ENCODE measurements at places on chromosomes 16 and 17.
A peak's percentile ranks its signal among the peaks of the same experiment; 100 is the strongest.

GRCh38 chr17:29933379-29933778, 3.4 kb upstream of the SSH2 start:
- DNase-seq = peak; percentile 67

DNA sequence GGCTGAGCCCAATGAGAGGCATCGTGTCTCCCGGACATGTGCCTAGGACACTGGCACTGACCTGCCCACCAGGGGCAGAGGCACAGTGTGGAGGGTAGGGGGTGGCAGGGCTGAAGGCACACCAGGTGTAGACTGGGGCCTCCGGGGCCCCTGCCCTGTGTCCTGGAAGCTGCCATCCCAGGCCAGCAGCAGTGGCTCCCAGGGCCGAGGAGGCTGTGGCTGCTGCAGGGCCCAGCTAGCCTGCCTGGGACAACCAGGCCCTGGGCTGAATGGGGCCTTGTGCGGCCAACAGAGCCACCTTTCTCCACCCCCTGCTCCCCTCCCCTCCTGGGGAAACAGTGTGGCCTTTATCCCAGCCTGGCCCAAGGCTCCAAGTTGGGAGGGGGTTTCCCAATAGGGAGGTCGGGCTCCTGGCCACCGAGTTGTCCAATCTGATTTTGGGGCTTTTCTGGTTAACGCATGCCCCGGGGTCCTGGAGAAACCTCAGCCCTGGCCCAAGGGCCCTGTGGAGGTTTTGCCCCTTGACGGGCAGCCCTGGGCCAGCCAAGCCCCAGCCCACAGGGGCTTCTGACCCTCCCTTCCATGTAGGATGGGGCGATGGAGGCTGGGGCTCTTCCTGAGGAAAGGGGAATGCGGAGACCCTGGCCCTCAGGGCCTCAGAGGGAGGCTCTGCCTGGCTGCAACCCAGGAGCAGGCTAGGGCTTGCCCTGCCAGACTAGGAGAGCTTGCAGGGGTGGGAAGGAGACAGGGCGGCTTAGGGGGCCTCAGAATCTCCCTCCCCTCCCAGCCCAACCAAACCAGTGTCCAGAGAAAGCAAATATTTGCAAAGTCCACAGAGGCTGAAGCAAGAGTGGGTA, 4.2 kb downstream of the MTSS2 start:
- DNase-seq = no peak

DNA sequence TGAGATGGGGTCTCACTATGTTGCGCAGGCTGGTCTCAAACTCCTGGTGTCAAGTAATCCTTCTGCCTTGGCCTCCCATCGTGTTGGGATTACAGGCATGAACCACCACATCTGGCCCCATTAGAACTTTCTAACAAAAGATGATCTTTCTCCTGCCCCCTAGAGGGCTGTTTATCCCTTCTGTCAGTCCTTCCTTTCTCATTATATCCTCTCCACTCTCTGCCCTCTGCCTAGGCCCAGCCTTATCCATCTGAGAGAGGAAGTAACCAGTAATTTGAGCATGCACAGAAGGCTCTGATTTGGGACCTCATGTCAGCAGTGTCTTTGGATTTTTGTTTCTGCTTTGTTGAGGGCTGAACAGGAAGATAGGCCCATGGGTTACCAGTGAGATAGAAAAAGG, 4.4 kb upstream of the DHX40 start:
- DNase-seq = peak; percentile 47

GRCh38 chr16:72722552-72722951, 325.4 kb downstream of the ZFHX3 start:
- no peak for DNase-seq

DNA sequence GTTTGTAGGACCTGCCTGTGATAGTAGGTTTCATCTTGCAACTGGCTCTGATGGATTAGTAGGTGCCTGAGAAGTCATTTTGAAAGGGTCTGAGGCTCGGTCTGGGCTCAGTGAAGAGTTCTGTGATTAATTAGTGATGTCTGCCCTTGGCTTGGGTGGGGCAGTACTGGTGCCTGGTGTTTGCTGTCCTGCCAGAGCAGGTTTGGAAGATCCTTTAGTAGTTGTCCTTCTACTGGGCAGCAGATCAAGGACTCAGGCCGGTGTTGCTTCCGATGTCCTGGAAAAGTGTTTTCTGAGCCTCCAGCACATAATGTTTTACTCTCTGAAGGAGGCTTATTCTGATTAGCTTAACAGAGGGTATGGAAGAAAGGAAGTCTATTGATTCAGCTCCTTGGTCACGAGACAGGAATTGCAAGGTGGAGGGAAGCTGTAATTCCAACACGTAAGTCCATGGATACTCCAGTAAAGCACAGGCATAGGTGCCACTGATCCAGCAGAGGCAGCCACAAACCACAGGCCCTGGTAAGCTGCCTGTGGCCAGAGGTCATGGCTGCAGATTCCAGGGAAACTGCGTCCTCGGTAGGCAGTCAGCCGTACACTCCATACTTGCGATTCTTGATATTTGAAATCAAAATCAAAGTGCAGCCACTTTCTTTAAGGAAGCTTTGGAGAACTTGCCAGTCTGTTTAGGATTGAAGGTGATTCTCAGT, 18.7 kb downstream of the HLF start:
- no peak for DNase-seq

GRCh38 chr17:4574448-4575045, 9.8 kb upstream of the SMTNL2 start:
- DNase-seq = no peak

DNA sequence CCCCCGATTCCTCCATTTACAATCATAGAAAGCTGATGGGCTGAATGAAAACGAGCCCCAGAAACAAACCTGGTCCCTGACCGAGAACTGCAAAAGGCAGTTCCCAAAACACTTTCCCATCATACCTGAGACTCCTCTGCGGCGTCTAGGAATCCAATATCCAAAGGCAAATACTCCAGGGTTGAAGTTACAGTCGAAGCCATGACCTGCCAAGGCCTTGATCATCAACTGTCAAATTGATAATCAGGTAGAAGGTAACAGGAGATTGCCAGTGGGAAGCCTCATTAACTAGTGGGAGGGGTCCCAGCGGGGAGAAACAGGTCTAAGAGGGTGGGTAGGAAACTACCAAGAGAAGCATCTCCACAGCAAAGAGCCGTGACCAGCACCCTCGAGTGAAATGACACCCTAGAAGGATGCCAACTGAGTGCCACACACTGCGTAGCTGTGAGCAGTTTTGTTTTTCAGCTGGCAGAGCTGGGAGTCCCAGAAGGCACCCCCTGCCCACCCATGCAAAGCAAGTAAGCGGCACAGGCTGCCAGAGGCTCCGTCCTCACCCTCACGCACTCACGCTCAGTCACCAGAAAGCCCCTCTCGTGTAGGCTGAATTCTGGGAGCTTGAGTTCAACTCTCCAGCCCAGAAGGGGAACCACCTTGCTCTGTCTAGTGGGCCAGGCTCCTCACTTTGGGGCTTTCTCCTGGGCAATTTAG, 146.1 kb downstream of the GAS7 start:
- DNase-seq = no peak

GRCh38 chr17:72137161-72137560, 16.3 kb downstream of the SOX9 start:
- DNase-seq = no peak

GRCh38 chr16:25035494-25036405, 20.6 kb upstream of the ARHGAP17 start:
- peak; percentile 46 for DNase-seq

DNA sequence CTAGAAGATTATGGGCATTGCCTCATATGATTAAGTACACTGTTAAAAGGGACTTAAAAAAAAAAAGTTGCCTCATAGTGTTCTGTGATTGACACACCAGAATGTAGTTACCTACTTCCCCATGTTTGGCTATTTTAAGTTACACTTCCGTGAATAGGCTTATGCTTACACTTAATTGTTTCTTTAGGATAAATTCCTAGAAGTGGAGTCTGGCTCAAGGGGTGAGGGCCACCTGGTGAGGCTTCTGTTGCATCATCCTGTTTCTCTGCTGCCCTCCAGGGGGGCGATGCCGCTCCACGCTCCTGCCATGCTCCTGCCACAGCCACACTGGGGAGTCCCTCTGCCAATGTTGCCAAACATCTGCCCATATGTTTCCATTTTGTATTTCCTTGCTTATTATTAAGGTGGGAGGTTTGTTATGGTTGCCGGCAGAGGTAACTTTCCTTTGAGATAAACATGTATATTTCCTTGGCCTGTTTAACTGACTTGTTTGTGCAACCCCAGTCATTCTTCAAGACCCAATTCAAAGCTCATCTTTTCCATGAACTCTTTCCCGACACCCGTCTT, 73.1 kb downstream of the KSR1 start:
- DNase-seq = peak; percentile 88

DNA sequence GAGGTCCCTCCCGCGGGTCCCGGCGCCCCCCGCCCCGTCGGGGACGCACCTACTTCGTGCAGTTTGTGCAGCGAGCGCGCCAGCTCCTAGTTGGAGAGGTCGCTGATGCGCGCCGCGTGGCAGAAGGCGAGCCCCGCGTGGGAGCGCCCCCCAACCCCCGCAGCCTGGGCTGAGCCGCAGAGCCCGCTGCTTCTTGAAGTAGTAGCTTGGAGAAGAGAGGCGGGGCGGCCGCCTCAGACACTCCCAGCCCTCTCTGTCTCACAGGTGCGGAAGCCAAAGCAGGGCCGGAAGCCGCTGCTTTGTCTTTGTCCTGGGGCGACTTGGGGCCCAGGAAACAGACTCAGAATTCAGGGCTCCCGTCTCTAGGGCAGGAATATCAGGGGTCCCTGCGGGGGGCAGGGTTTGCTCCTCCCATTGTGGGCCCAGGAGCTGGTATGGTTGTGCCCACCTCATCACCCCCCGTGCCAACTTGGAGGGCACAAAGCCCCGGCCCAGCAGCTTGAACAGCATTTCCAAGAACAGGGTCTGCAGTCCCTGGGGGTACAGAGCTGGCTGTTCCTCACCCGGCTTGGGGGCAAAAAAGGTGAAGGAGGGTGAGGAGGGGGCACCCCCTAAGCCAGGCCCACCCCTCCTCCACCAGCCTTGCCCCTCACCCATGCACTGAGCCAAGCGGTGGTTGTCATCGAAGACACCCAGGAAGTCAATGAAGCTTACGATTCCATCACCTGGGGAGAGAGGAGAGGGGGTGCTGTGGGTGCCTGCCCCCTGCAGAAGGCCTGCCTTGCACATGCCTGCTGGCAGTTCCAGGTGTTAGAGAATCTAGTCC, 13.5 kb downstream of the SPATA32 start:
- peak; percentile 31 for DNase-seq

DNA sequence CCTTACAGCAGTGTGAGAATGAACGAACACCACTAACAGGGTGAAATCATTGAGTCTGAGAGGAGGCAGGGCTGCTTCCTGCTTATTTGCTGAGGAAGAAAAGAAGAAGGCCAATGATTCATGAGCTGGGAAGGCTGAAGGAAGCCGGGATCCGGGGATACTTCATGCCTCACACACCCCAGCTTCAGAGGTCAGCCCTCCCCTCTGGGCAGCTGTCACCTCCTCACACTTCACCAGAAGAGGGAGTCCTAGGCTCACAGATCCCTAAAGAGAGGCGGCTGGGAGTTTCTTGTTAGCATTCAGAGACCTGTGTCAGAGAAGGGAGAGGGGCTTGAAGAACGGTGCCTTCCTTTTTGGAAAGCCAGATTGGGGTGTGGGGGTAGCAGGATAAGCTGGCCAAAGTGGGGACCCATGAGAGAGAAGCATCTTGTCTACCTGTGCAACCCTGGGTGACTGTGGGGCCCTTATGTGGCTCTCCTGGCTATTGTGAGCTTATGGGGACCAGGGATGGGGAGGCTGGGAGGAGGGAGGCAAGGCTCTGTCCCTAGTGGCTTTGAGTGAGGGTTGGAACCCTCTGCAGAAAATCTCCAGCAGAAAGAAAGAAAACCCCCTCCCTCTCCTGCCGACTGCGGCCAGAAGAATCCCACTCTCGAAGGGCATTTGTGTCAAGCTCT, 94.6 kb downstream of the RGS9 start:
- peak; percentile 88 for DNase-seq

GRCh38 chr17:2874189-2874686, 78.0 kb downstream of the RAP1GAP2 start:
- DNase-seq = no peak
